Stimulated activated CD8-positive, alpha-beta memory T cell treated with anti-CD3 and anti-CD28 coated beads, Interleukin-4, amount 100 ng/mL, for 4 hours (primary cell): ENCODE measurements at places on chromosomes 2 and 18.

DNA sequence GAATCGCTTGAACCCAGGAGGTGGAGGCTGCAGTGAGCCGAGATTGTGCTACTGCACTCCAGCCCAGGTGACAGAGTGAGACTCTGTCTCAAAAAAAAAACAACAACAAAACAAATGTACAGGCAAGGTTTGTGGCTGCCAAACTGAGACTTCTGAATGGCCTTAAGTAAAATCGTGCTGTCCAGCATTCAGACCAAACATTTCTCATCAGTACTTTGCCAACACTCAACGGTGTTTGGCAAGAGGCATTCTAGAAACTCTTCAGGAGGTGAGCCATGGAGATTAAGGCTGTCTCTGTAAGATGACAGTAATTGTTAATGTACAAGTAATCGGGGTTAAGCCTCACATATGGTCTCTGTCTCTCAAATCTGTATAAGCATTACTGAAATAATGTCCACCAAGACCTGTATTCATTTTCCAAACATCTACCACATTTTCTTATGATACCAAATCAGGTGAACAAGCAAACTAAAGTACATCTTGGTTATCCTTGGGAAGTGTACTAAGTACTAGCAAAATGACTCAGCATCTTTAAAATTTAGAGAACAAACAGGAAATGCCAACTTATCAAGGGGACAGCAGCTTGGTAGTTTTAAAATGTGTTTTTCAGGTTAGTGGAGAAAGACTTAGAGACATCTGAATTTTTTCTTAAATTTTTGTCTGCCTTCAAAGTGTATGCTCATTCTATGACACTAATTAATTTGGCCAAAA is 29.3 kb downstream of the SERPINE2 start:
- no peak for DNase-seq

DNA sequence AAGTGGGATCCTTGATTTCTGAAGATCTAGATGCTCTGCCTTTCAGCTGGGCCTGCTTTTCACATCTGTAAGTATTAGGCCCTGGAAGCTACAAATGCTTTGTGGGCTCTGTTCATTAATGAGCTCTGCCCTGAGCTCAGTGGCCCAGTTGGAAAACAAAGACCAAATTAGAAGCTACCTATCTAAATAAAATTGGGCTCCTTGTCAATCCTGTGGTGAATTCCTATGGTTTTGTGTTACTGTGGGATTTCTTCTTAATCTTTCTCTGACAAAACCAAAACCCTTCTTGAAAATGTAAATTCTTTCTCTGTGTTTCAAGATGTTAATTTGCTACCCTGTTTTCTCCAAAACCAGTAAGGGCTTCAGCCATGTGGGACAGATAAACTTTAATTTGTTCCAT is 219.0 kb upstream of the HS6ST1 start:
- no peak for DNase-seq

DNA sequence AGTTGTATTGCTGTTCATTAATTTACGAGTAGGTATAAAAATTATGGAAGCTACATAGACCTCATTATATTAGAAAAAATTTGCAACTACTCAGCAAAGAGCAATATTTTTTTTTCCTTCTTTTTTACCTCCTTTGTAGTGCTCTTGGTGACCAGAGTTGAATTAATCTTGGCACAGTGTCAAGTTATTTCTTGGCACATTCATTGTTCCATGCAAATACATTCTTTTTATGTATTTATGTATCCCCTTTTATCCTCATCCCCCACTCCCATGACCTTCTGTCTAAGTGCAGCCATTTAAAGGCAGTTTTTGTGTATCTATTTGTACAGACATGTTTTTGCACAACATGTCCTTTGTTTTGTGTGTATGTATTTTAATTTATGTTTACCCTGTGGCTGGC is 224.5 kb downstream of the CCDC102B start:
- no peak for DNase-seq

GRCh38 chr18:21557607-21558253 is 42.8 kb downstream of the ESCO1 start:
- no peak for DNase-seq

DNA sequence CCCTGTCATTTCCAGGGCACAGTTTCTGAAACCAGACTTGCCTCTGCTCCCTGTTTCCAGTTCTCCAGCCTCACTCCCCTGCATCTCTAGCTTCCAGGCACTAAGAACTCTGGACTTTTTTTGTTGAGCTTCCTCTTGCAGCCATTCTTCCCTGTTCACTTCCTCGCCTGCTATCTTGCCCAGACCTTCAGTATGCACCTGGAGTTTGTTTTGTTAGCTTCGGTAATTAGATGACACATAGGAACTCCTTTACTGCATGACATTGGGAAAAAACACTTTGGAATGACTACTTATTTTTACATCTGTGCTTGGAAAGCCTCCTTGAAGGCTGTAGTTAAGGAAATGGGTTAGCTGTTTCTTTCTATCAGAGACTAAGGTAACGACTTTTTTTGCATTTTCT is 35.2 kb downstream of the OTOF start:
- no peak for DNase-seq

DNA sequence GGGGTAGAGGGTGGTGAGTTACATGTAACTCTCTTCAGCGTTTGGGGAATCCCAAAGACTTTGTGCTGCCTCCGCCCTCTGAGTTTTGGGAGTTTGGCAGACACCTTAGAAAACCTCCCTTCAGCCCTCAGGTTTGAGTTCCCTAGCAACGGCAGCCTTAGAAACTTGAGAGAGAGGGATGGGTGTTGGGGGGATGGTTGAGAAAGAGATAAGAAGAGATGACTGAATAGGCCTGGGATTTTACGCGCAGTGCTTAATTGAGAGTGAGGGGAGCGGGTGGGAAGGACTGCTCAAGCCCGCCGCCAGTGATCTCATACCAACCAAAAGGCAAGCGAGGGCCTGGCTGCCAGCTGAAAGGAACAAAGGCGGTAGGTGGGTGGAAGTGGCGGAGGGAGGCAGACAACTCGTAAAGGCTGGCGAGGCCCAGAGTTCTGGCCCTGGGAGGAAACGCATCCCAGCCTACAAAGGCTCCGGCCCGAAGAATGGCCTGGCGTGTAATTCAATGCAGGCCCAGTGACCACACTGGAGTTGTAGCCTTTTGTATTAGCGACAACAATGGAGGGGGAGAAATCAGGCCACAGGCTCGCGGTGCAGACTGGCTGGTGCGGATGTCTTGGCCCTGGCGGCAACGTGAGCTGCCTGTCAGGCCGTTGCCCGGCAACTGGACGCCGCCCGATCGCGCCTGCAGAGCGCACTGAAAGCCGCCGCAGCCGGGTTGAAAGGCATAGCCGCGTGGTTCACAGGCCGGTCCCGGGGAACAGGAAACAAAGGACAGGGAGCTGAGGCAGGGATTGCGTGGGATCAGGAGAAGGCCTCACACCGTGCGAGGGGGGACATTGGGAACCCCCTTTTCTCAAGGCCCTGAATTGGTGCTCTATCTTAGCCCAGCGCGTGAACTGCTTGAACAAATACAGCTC is 39.9 kb upstream of the DARS1 start:
- no peak for DNase-seq

- no peak for DNase-seq
Measured at GRCh38 chr2:102005989-102006885, 14.5 kb downstream of the IL1R2 start.

- DNase-seq = no peak
Measured at GRCh38 chr2:53422979-53423378, 344.6 kb upstream of the CHAC2 start.
